ENCODE measurements at places on chromosomes 13 and 19.

DNA sequence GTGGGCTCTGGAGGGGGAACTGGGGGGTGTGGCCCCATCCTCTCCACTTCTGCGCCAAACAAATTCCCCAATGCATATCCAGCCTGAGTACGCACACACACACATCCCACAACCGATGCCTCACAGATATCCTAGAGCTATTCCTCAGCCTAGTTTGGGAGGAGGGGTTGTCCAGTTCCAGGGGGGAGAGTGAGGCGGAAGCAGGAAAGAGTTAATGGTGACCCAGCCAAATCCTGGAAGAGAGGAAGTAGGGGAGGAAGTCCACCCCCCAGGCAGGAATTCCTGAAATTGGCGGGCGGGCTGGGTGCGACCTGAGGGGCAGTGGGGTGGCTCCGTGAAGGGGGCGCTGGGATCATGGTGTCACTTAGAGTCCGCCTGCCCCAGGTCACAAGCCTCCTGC lies 897 bp downstream of the GPR4 start:
- DNase-seq, result no peak

DNA sequence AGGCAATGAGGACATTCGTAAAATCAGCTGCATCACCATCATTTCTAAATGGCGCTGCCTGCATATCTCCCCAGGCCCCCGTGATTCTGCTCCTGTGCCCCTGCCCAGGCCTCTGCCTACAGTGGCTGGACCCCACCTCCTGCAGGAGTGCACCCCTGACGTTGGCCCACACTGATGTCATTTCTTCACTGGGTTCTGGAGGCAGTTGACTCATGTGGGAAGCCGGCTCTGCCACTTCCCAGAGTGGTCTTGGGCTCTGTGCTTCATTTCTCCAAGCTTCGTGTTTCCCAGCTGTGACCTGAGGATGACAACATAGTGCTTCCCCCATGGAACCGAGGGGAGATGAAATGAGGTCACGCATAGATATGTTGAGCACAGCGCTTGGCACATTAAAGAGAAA lies 19.9 kb downstream of the CCNE1 start:
- DNase-seq, result no peak

DNA sequence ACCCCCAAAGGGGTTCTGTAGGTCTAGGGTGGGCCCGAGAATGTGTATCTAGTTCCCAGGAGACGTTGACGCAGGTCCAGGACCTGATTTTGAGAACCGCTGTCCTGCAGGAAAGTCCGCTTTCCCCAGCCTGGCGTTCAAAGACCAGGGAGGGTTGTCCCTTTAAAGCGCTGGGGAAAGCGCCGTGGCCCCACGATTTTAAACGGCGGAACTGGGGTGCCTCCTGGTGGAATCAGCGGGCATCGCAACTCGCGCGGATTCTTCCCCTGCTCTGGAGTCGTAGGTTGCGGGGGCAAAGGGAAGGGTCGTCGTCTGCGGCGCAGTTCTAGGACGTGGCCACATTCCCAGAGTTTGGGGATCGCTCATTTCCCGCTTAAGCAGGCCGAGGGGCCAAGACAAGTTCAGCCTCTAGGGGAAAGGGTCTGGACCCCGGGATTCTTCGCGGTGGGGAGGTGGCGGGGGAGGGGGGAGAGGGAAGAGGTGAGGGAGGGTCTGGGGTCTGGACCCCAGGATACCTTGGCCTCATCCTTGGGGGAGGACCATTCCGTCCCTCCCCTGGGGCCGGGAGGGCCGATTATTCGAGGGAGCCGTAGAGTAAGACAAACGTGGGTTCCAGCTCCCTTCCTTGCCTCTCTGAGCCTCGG lies 7.7 kb downstream of the PNMA8B start:
- peak; percentile 28 for DNase-seq

DNA sequence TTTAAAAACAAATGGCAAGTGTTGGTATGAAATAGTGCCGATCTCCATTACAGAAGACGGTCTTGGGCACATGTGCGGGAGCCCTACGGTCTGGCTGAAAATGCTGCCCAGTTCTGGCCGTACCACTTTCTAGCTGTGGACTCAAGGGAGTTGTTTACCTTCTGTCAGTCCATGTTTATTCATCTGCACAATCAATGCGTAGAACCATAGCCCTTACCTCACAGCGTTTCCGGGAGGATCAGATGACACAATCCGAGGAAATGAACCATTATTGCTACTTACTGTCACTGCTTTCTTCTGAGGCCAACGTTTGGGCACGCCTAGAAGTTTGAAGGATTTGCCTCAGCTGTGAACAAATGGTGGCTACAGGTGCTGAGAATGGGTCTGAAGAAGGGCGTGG lies 31.2 kb downstream of the GADD45B start:
- no peak for DNase-seq

DNA sequence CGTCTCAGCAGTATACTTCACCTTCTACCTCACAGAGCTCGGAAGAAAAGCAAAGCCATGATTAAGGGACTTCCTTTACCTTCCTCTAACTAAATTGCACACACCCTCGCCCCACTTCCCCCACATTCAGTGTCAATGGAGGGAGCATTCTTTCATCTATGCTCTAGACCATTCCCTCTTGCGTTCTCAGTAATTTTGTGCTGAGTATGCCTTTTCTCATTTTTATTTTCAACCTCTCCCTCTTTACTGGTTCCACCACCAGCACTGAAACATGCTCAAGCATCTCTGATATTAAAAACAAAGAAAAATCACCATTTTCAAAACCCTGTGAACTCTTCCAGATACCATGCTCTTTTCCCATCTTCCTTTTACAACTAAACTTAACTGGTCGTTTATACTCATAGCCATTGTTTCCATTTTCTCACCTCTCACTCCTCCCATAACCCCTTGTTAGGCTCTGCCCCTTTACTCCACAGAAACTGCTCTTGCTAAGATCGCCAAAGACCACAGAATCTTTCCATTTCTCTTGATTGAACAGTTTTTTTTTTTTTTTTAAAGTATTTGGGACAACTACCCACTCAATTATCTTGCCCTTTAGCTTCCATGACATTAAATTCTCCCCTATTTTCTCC lies 32.4 kb downstream of the SERPINE3 start:
- DNase-seq, result no peak

DNA sequence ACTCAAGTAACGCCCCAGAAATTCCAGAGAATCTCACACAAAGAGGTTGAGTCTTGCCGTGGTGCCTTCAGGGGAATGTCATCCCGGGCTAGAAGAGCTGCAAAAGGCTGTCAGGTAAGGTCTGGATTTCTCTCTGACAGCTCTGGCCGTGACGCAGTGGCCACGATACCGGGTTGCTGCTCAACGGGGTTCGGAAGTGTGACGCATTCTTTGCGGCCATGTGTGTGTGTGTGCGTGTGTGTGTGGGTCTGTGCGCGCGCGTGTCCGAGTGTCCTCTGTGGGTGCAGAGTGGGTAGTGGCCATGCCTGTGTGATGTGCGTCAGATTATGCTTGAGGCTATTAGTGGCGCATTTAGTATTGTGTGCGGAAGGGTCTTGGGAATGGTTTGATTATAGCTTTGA lies 306 bp downstream of the ZNF540 start:
- no peak for DNase-seq

DNA sequence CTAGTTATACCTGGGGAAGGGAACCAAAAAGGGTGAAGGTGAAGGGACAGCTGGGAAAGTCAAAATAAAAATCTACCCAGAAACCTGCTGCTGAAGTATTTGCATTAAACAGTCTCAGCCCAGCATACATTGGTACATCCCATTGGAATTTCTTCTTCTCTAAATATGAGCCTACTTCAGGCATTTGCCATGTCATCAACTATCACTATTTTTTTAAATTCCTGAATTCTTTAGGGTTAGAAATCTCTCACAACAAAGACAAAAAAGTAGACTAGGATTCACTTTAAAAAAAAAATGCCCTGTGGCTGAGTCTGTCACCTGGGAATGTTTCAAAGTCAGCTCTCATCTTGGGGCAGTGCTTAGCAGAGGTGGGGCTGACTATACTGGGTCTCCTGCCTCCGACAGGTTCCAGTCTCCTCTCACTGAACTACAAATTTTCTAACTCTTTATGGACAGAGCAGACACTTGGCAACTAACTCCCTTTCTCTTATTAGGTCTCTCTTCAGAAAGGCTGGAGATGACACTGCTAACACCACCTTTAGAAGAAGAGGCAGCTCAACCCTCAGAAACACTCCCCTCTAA lies 141.2 kb downstream of the LHFPL6 start:
- no peak for DNase-seq

DNA sequence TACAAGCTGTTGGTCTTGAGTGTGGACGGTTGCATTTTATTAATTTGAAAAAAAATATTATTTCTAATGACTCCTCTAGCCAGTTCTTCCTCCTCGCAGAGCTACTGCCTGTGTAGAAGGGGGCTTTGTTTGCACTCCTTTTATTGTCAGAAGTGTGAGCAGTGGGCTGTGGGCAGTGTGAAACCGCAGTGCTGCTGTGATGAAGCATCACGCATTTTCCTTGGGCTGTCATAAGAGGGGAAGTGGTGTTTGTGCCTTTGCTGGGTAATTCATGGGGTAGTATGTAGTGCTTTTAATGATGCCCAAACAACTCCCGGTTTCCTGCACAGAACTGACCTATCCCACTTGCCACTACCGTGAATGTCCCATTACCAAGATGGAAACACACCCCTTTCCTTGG lies 357.3 kb downstream of the ZNF536 start:
- DNase-seq, result no peak

- no peak for DNase-seq
Measured at GRCh38 chr13:109275852-109276251, 510.5 kb downstream of the IRS2 start.

GRCh38 chr13:22103046-22104027 lies 432.5 kb downstream of the FGF9 start:
- DNase-seq, result no peak

- DNase-seq, result no peak
Measured at GRCh38 chr13:25453850-25454365, 82.1 kb downstream of the ATP8A2 start.

DNA sequence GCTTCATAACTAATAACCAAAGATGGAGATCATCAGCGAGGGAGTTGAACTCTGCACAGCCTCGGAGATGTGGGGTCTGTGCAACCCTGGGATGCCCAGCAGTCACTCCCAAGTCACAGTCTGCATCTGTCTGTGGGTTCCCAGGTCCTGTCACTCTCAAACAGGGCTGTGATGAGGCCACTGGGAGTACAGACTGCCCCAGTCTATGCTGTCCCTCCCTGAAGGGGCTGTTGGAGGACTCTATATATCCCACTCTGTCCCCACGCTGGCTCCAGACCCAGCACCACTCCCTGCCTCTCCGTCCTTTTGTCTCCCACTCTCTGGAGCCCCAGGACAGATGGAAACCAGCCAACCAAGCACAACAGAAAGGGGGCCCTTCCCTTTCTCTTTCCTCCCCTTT lies 26.2 kb upstream of the C13orf42 start:
- no peak for DNase-seq

DNA sequence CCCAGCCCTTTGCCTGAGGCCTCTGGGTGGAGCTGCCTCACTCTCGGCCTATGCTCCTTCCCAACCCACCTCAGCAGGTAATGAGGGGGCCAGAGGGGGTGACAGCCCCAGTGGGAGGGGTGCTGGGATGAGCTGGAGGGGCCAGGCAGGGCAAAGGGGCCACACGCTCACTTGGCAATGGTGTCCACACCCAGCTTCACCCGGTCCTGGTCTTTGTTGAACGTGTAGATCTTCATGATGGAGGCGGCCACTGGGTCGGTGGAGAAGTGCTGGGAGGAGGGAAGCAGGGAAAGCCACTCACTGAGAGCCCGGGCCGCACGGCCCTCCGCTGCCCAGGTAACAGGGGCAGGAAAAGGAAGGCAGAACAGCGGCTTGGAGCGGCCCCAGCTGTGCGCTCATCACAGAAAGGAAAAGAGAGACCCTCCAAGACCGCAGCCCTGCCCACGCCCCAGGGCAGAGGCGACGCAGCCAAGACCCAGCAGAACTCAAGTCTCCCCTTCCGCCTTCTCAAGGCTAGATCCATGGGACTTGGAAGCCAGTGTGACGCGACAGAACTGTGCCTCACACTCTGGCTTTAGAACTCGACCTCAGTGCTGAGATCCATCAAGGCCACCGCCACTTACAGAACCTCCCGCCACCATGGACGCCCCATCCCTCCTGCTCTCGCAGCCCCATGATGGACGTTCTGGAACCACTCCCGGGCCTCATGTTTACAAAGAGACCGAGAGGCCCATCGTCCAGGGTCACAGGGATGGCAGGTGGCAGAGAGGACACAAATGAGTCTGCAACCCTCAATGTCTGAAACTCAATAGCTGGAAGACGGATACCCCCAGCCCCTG lies 9.2 kb downstream of the UBXN6 start:
- no peak for DNase-seq

GRCh38 chr19:38351865-38352395 lies 16.3 kb downstream of the CATSPERG start:
- no peak for DNase-seq

All from hematopoietic multipotent progenitor cell treated with erythropoietin and hydrocortisone succinate and interleukin-3 and kit ligand, for 17 days (in vitro differentiated cells).